ENCODE measurements at places on chromosomes 2 and 18.

GRCh38 chr2:1789610-1790009 lies 45.3 kb upstream of the PXDN start:
- peak; percentile 30 for DNase-seq

DNA sequence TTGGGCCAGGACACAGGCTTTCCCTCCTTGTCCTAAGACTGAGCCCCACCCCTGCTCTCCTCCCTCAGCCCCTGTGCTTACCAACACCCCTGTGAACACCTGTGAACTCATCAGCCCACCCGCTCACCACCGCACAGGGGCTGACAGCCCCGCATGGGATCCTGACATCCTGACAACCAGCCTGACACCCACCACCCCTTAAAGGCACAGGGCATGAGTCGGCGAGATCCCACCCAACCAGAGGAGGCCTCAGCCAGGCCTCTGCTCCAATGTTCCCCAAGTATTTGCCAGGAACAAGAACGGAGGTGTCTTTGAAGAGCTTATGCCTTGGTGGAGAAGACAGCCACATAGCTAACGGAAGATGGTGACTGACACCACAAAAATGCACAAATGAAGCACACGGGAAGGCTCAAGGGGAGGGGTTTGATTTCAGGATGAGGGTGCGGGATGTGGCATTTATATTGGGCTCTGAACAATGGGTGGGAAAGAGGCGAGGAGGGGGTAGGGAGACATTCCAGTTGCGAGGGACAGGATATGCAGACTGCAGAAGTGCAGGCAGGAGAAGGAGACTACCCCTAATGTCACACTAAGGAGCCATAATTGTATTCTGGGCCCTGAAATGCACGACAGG lies 11.0 kb downstream of the RAB11FIP5 start:
- DNase-seq = peak; percentile 28

- DNase-seq = no peak
Observed at GRCh38 chr2:16012626-16013358, 72.4 kb downstream of the MYCN start.

GRCh38 chr2:215799194-215799593 lies 214.2 kb downstream of the MREG start:
- DNase-seq = no peak

DNA sequence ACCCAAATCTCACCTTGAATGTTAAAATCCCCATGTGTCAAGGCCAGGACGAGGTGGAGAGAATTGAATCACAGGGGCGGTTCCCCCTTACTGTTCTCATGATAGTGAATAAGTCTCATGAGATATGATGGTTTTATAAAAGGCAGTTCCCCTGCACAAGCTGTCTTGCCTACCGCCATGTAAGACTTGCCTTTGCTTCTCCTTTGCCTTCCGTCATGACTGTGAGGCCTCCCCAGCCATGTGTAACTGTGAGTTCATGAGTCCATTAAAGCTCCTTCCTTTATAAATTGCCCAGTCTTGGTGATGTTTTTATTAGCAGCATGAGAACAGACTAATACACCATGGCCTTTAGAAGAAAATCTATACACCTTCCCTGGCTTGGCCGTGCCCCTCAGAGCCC lies 7.4 kb upstream of the MBP start:
- no peak for DNase-seq

DNA sequence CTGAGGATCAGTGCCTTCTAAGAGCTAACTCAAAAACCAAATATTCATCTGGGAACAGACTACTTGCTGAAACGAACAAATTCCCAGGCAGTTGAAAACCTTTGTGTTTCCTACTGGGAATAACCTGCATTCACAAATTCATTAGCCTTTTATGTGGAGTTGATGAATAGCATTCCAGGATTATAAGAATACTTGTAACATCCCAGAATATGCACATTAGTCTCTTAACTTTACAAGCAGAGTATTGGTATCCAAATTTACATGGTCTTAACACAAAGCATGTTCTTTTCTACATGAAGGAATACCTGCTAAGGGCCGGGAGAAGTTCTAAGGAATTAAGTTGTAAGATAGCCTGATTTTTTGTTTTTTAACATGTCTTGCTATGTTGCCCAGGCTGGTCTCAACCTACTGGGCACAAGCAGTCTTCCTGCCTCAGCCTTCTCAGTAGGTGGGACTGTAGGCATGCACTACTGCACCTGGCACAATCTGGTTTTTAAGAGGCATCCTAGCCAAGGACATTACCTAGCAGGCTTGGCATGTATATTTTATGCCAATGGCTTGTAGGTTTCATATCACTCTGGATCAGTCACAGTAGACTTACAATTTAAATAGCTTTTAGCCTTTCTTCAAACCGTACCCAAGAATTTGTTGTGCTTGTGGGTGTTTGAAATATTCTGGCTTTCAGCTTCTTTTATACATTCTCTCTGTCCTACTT lies 50.7 kb downstream of the MGAT5 start:
- no peak for DNase-seq

- no peak for DNase-seq
Observed at GRCh38 chr2:136766073-136766404, 694 bp downstream of the THSD7B start.

DNA sequence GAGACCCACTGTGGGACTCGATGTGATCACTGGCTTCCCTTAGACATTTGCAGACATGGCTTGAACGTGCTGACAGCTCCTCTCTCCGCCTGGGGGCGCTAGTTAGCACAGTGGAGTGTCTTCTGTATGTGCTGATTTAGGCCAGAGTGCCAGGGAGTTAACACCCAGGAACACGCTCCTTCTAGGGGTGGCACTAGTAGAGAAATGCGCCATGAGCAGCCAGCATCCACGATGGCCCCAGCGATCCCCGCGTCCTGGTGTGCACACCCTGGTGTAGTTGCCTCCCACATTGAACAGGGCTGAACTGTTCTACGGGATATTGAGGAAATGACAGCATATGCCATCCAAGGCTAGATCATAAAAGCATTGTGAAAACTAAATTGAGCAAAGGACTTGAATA lies 11.4 kb upstream of the NMUR1 start:
- DNase-seq = no peak

- peak; percentile 57 for DNase-seq
Observed at GRCh38 chr18:79506191-79507075, 110.7 kb downstream of the NFATC1 start.

GRCh38 chr2:3097804-3098203 lies 279.8 kb downstream of the EIPR1 start:
- DNase-seq = no peak

- no peak for DNase-seq
Observed at GRCh38 chr2:200159357-200159707, 147.2 kb upstream of the SPATS2L start.

DNA sequence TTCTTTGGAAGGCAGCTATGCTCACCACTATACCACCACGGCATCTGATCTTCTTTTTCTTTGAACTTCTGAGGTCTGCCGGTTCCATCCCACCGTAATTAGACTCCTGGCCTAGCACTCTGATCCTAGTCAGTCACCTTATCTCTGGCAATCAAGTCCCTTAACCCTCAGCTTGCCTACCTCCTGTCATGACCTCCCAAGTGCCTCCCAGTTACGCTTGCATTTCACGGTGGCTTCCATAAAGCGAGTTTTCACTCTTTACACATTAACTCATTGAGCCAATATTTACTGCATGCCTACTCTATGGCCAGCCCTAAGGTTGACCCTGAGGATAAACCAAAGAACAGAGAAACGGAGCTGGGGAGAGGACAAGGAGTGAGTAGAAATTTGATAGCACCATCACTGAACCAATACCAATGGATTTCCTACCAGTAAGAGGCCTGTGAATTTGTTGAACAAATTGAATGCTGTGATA lies 37.8 kb upstream of the TMEM182 start:
- no peak for DNase-seq

- DNase-seq = no peak
Observed at GRCh38 chr2:215883799-215884198, 129.6 kb downstream of the MREG start.

DNA sequence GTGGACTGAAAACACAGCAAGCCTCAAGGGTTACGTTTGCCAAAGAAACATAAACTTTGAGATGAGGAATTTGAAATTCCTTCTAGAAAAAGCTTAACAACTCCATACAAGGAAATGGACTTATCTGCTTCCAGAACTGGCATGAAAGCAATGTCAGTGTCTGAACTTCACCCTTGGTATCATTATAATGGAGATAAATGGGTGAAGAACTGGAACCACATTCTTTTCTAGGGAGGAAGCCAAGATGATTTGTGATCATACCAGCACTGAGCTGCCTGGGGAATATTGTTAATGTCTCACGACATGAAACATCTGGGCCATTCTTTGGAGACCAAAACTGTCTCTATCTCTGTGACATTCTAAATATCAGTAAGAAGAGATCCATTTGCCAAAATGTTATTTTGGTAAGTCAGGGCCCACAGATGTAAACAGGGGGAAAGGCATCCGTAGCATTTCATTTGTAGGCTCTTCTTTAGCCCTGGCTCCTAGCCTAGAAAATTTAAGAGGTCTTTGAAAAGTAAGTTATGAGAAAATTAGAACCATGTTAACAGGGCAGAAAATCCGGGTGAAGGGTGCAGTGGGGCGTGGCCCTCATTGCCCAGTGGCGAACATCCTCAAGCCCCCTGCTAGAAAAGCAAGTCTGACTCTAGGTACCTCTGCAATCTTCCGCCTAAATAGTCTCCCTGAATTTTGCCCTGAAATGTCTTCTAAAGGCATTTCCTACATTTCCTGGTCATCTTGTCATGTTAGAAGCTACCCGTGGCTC lies 295.3 kb upstream of the EPAS1 start:
- no peak for DNase-seq

DNA sequence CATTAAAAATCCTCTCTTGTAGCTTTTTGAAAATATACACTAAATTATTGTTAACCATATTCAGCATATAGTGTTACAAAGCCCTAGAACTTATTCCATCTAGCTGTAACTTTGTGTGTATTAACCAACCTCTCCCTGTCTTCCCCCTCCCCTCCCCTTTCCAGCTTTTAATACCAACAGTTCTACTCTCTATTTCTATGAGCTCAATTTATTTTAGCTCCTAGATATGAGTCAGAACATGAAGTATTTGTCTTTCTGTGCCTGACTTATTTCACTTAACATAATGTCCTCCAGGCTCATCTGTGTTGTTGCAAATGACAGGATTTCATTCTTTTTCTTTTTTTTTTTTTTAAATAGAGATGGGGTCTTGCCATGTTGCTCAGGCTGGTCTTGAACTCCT lies 45.1 kb downstream of the GPD2 start:
- no peak for DNase-seq

- peak; percentile 80 for DNase-seq
Observed at GRCh38 chr2:84906900-84907714, 1.7 kb downstream of the TMSB10 start.

DNA sequence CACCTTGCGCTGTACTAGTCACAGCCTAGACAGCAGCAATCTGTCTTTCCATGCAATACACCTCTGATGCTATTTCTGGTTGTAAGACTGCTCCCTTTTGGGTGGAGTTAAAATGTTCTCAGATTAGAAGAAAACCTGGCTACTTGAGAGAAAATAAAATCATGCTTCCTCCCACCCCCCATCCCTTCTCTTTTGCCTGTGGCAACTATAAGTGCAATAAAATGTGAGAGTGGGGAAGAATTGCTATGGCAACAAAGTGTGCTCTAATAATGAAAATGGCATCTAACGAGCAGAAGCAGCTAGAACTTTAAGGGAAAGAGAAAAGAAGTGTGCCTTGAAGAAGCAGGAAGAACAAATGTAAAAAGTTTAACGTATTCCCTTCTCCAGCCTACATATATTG lies 464.2 kb upstream of the FSHR start:
- DNase-seq = no peak

DNA sequence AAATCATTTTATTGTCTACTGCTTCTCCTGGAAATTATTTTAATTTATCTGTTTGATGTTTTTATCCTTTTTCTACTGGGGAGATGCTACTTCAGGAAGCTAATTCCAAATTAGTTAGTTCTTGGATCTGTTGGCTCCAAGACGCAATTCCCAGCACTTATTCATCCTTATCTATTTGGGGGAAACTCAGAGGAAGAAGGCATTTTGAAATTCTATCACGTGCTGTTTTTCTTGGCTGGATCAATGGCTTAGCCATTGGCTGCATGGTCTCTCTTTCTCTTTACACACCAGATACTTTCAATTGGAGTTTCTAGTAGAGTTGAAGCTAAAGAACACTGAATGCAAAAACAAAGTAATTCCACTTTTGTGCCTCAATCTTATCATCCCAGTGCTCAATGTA lies 98.3 kb downstream of the RAPGEF4 start:
- DNase-seq = no peak

GRCh38 chr2:137161250-137161649 lies 395.9 kb downstream of the THSD7B start:
- no peak for DNase-seq

DNA sequence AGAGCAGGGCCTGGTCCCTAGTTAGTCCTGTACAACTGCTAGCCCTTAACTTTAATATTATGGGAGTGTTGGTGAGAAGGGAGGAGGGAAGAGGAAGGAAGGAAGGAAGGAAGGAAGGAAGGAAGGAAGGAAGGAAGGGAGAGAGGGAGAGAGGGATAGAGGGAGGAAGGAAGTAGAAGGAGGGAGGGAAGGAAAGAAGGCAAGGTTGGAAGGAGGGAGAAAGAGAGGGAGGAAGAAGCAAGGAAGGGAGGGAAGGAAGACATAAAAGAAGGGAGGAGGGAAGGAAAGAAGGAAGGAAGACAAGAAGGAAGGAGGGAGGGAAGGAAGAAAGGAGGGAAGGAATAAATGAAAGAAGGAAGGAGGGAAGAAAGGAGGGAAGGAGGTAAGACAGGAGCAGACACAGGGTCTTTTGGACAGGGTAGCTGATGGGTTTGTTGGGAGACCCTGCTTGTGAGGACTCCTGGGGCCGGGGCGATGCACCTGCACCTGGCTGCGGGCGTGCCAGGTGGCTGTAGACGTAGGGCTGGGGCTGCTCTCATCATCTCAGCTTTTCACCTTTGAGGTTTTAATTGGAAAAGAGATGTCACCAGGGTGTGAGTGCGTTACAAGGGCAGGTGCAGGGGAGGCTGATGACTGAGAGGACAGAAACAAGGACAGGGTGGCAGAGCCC lies 5.9 kb upstream of the POMC start:
- no peak for DNase-seq

GRCh38 chr2:86298411-86299390 lies 38.7 kb downstream of the REEP1 start:
- no peak for DNase-seq

All from activated effector memory CD4-positive, alpha-beta T cell treated with anti-CD3 and anti-CD28 coated beads, Interleukin-2, amount 50 U/mL, for 16 hours (primary cell).